NCI-H526 treated with DMSO at 0.1 percent for 48 hours (cell line): ENCODE measurements at places on chromosomes 5 and 9.

DNA sequence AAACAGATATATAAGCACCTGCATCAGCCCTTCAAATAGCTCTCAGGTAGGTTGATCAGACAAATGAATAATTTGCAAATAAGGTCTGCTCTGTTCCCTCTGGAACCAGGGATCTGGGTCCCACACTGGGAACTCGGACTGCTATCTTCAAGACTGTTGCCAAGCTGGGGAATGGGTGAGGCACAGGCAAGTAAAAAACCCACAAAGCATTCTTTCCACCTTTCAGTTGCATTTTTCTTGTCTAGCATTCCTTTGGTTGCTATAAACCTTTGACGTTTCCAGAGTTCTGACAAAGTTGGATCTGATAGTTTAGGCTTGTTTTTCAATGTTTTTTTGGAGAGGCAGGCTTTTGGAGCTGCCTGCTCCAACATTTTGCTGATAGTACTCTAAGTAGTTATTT lies 20.1 kb downstream of the FBXL17 start:
- no peak for DNase-seq

DNA sequence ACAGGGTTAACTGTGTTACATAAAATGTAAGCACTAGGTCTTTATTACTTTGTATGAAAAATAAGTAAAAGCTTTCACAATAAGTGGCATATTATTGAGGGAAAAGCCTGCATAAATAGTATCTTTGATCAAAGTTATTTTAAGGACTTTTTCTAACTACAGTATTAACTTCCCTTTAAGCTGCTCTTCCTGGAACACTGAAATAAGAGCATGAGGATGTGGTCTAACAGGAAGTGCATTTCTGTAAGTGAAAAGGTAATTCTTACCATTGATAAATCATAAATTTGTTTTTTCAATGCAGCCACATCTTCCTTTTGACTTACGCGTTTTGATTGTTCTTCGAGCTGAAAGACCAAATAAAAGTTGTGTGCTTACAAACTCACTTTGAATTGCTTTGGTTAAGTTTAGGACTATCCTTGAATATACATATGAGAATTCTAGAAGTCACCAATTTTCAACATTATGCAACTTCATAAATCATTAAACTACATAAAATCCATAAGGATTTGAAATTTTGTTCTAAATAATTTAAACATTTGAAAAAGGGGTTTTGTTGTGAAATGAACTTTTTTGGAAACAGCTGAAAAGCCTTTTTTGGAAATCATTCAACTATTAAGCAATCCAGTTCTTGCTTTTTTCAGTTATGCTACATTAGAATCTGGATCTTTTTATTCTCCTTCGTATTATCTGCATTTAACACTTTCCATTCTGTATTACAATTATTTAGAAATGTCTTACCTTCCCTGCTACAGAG lies 50.6 kb downstream of the RASEF start:
- no peak for DNase-seq

GRCh38 chr9:97601228-97601898 lies 31.8 kb downstream of the TSTD2 start:
- DNase-seq, result no peak

- no peak for DNase-seq
Measured at GRCh38 chr5:161549106-161549505, 2.6 kb upstream of the GABRB2 start.

GRCh38 chr5:131541762-131542161 lies 93.3 kb downstream of the RAPGEF6 start:
- no peak for DNase-seq
